ENCODE measurements at places on chromosomes 1 and 21. TPM values are rescaled to one million over a fixed set of nuclear protein-coding genes. Genes with fewer than 3 reads are reported as not detected.

- DNase-seq, result no peak
Observed at GRCh38 chr1:248576260-248576980, 1.9 kb upstream of the OR2T34 start.

- no peak for DNase-seq
Observed at GRCh38 chr1:154406886-154407197, 1.7 kb downstream of the IL6R start.

DNA sequence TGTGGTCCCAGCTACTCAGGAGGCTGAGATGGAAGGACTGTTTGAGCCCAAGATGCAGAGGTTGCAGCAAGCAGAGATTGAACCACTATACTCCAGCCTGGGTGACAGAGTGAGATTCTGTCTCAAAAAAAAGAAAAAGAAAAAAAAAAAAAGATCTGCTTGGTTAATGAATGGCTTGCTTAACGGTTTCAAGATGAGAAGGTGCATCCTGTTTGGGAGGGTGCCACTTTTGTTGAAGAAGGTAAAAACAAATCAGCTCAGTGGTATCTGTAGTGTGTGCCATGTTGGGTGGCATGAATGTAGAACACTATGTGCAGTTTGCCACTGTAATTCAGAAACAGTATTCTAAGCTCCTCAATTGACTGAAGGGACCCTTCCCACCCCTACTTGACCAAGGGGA is 94.9 kb upstream of the ETV3 start:
- no peak for DNase-seq

- no peak for DNase-seq
Observed at GRCh38 chr1:37485902-37486679, 11.7 kb downstream of the ZC3H12A start.

DNA sequence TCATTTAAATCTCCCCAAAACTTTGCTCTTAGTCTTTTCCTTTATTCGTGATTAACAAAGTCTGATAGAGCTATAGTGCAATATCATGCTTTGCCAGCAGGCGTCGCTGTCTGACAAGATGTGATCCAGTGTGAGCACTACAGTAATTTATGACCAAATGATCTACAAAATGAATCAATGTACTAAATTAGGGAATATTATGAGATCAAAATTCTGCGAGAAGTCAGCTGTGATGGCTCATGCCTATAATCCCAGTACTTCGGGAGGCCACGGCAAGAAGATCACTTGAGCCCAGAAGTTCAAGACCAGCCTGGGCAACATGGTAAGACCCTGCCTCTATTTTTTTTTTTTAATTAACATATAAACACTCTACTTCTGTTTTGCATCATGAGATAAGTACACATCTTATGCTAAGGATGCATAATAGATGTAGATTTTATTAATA is 3.6 kb upstream of the SPSB1 start:
- peak; percentile 62 for DNase-seq

GRCh38 chr1:155253208-155253607 is 2.1 kb downstream of the ENTREP3 start:
- no peak for DNase-seq

DNA sequence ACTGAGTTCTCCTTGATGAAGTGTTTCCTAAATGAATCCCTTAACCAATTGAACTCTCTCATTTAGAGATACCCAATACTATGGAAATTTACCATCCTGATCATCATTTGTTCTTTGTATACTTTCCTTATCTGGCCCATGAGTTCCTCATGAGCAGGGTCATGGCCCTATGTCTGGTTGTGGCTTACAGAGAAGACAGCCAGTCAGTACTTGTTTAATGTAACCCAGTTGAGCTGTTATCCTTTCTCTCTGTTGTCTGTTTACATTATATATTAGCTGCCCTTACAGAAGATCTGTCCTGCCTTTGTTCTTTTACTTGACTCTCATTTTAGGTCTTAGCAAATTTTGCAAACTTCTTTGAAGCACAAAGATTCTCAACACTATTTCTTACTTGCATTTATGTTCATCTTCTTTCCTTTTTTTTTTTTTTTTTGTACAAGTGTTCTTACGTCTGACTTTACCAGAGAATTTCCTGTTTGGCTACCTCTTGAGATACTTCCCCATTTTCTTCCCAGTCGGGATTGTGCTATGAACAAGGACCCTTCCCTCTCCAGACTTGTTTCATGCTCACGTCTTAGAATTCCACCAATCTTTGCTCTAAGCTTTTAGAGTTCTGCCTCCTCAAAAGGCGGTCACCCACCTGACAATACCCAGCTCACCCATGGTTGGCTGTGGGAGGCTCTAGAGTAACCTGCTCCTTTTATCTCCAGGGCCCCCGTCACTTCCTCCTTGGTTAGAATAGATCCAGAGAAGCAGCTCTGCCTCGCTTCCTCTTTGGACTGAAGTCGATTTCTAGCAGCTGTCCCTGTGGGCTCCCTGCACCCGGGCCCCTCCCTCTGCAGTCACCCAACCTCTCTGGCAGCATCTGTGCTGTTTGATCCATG is 53.6 kb upstream of the RUNX1 start:
- DNase-seq, result peak; percentile 83

DNA sequence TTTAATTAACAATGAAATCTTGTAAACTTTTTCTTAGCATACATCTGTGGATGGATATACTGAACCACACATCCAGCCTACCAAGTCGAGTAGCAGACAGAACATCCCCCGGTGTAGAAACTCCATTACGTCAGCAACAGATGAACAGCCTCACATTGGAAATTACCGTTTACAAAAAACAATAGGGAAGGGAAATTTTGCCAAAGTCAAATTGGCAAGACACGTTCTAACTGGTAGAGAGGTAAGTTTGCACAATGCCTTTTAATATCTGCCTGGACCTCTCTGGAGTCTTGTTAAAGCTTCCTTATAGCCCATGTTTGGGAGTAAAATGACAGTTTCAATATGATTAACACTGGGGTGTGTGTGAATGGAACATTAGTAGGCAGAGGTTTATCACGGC is 51.4 kb downstream of the MARK1 start:
- DNase-seq, result no peak

DNA sequence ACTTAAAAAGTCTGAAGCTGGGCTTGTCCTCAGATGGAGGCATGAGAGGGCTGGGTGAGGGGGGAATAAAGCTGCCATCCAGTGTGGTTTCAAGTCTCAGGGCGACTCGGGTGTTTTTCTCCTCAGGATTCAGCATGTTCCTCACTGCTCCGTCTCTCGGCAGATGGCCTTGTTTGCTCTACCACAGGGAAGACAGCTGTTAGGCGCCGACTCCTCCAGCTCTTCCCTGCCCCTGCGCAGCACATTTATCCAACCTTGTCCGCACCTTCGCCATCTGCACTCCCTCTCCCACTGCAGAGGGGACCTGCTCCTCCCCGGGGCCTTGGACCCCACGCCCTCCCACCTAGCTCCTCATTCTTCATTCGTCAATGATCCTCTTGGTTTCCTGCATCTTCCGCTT is 16.6 kb upstream of the S100A11 start:
- no peak for DNase-seq

GRCh38 chr1:61645476-61645875 is 79.5 kb downstream of the TM2D1 start:
- no peak for DNase-seq

DNA sequence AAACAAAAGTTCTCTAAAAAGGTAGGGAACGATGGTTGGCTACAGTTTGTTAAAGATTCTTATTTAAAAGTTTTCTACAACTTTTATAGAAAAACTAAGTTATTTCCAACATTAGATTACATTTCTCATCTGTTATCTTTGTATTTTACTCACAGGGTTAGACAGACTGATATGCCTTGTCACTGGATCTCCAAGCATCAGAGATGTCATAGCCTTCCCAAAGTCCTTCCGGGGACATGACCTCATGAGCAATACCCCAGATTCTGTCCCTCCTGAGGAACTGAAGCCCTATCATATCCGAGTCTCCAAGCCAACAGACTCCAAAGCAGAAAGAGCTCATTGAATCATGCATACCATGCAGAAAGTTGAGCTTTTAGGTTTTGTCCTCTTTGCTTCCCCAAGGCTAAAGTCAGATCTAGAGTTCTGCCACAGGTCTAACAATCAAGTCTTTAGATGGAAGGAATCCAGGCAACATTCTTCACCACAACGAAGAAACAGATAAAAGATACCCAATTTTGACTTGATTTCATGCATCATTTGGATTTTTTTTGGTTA is 10.3 kb downstream of the GAS5 start:
- DNase-seq, result no peak

DNA sequence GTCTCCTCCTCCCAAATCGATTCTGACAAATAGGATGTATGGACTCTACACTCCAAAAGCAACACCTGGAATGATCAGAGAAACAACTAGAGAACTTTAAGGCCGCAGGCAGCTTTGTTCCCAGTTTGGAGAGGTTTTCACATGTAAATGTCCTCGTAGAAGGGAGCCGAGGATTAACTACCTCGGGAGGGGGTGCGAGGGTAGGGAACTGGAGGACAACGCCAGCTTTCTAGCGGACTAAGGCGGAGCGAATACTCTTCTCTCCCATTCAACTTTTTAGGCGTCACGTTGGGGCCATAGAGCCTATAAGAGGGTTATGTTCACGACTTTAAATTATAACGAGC is 1.2 kb downstream of the SCAF4 start:
- no peak for DNase-seq

GRCh38 chr1:94544706-94545490 is 3.3 kb upstream of the F3 start:
- no peak for DNase-seq

The MLLT11 gene
- 1.9 TPM for total RNA-seq

The FMO5 gene
- total RNA-seq, result 3.8 TPM

The GJA4 gene
- 7.3 TPM for total RNA-seq
